ENCODE measurements at places on chromosomes 6 and 20.

DNA sequence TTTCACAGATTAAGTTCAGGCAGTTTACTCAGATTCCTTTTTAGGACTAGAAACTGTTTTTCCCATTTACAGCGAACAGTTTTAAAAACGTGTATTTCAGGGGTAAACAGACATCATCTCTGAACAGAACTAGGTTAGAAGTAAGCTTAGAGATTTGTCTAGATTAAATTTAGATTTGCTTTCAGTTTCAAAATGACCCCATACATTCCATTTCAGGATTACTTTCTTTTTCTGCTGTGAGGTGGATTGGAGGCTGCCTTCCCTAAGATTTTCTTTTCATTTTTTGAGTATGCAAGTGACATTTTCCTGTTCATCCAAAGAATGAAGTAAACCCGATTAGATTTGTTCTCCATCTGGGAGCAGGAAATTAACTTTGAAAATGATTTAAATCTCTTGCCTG lies 747.2 kb downstream of the KHDRBS2 start:
- no peak for DNase-seq

DNA sequence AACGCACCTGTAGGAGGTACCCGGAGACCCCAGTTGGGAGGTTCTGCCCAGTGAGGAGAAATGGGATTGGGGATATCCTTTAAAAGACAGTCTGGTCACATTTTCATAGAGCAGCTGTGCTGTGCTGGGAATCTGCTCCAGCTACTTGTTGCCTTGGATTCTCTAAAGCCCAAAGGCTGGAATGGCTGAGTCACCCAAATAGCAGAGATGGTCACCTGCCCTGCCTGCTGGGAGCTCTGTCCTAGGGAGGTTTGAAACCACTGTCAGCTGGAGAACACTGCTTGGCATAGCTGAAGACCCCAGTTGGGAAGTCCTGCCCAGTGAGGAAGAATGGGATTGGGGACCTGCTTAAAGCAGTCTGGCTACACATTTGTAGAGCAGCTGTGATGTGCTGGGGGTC lies 34.8 kb upstream of the TFB1M start:
- DNase-seq = no peak

DNA sequence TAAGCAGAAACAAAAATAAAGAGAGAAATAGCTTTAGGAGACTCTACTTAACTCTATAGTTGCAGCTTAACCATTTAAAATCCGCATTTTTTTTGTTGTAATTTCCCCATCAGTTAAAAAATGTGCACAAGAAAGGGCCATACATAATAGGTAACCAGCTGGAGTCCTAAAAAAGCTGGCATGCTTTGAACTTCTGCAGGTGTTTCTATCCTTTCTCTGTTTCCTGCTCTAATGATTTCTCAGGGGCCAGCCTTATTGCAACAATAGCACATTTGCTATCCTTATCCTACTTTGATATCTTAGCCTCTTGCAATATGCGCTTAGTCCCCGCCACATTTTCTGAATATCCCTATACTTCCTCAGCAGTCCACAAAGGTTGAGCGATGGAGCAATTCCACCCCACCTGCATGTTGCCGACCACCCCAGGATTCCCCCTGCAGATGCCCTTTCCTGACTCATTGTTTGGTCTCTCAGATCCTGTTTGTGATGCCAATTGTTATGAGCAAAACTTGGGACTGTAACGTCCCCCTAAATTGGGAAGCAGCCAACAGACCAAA lies 48.5 kb downstream of the TRIM27 start:
- DNase-seq = no peak

- peak; percentile 74 for DNase-seq
These were observed 57.9 kb downstream of the TRIM38 start for GRCh38 chr6:26020329-26021000.

DNA sequence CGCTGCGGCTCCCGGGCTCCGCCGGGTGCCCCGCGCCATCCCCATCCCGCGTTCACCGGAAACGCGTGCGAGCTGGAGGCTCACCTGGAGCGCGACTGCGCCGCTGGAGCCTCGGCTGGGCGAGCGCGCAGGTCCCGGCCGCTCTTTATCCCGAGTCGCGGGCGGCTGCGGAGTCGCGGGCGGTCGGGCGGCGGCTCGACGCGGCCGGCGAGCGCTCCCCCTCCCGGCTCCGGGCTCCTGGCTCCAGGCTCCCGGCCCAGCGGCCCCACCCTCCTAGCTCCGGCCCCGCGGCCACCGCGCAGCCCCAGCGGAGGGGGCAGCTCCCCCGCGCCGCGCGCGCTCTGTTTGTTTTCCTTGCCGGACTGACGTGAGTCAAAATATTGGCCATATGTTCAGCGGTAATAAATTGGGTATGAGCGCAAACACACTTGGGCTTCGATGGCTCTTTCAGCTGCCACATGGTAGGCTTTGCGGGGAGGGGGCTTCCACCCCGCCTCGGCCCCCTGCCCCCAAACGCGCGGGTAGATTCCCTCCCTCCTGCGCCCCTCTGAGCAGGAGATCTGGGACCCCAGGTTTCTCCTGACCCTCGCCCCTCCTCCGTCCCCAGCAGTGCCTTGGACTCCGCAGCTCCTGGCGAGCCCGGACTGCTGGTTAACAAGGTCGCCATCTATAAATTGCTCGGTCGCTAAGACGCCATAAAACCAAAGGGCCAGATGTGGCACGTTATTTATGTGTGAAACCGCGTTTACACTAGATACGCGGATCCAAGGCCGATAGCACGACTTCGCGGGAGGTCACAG lies 8.8 kb upstream of the NKX2-2 start:
- no peak for DNase-seq

- no peak for DNase-seq
These were observed 421.1 kb upstream of the AGPAT4 start for GRCh38 chr6:161694995-161695394.

DNA sequence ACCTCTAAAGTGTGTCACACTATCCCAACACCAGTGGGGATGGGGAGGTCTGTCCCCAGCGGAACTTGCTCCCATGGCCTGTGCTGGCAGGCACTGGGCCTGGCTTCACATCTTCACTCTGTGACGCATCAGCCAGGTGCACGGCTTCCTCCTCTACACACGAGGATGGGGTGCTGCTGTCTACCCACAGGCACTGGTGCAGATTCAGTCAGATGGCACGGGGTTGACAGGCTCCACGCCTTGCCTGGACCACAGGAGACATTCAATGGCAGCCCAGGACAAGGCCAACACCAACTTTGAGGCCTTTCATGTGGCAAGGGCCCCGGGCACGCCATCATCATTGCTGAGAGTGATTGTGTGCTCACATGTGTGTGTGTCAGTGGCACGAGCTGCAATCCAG lies 92.4 kb downstream of the TMEM242 start:
- no peak for DNase-seq

GRCh38 chr20:32252189-32252588 lies 25.3 kb upstream of the KIF3B start:
- peak; percentile 94 for DNase-seq

GRCh38 chr6:3825331-3825831 lies 23.8 kb upstream of the FAM50B start:
- DNase-seq = no peak

DNA sequence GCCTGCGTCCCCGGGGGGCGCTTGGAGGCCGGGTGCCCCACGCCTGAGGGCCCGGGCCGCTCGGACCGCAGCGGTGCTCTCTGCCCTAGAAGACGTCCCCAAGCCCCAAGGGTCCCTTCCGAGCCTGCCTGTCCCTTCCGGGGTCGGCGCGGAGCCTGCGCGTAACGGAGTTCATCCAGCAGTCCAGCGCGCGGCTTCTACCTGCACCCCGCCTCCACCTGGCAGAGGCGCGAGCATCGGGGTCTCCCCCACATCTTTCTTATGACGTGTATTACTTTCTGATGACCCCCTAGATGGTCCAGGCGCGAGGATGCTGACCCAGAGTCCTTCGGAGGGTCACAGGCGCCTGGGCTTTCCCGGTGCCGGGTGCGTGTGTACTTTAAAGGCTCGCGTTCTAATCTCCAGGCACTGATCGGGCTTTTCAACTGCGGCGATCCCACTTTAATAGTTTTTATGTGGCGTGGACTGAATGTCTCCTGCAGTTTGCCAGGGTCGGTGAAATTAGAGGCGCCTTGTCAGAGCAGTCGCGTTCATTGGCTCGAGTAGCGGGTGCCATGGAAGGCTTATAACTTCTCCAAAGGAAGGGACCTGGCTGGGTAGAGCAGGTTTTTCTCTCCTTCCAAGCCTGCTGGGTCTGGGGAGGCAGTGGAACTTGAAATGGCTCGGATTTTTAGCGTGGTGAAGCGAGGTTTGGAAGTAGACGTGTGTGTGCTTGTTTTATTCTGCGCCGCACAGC lies 912 bp downstream of the EYA4 start:
- DNase-seq = peak; percentile 3

GRCh38 chr6:85273870-85274269 lies 176.0 kb upstream of the NT5E start:
- DNase-seq = no peak

GRCh38 chr20:49706630-49707091 lies 7.0 kb downstream of the B4GALT5 start:
- no peak for DNase-seq

DNA sequence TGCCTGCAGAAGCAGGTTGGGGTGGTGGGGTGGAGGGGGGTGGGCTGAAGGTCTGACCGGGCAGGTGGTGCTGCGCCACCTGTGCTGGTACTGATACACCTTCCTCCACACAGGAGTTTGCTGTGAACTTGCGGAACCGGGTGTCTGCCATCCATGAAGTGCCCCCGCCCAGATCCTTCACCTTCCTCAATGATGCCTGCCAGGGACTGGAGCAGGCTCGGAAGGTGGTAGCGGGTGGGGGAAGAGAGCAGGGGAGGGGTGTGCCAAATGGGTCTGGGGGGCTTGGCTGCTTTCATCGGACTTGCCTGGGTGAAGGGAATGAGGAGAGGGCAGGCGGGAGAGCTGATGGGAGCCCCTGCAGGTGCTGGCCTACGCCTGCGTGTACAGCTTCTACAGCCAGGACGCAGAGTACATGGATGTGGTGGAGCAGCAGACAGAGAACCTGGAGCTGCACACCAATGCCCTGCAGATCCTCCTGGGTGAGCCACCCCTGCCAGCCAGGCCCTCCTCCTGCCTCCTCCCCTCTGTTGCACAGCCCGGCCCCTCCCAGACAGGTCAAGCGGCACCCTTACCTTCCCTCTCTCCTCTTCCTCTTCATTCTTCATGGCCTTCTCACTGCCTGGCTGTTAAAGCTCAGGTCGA lies 6.7 kb downstream of the DNPH1 start:
- DNase-seq = no peak

DNA sequence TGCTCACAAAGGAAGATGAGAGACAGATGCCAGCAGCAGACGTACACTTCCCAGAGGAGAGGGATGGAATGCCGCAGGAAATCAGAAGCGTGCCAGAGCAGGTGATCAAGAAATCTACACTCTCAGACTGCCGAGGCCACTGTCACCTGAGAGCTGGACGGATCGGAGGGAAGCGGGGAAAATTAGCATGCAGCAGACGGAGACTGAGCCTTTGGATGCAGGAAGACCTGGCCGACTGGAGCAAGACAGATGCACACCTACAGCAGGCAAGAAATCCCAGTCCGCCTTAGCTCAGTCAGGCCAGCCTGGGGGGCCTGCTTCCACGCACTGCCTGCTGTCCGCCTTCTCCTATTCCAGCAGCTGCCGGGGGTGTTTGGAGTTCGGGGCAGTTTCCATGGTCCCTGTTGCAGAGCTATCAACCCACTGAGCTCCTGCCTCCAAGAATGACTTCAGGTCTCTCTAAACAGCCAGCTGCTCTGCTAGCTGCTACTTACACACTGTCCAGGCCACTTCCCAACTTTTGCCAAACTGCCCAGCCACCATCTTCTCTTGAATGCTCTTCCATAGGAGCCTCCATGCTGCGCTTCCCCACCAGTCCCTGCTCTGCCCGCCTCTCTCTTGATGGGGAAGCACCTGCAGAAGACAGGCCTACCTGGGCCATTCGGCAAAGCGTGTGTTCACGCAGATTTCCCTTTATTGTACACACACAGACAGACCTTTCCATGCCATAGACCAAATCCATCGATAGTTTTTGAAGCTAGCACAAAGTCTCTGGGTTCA lies 368.5 kb downstream of the ZFAND3 start:
- DNase-seq = no peak

- no peak for DNase-seq
These were observed 37.2 kb downstream of the SLC22A2 start for GRCh38 chr6:160221423-160221822.

DNA sequence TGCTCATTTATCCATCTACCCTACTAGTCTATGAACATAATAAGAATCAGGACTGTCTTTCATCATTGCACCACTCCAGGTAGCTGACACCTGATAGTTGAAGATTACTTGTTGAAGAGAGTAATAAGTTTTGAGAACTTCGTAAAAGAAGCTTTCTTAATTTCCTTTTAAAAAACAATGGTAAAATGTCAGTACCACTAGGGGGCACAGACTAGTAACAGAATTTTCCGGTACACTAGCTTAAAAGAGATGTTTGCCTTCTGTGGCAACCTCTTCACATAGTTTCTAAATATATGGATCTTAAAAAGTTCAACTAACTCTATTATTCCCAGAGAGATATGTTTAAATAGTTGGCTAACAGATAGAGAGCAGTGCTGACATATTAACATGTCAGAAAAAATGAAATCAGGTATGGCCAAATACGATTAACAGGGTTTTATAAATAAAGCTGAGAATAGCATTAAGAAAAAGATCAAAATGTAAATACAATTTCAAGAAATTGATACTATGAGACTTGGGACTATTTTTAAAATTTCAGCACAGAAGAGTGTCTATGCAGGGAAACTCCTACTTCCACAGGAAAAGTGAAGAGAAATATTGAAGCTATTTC lies 5.4 kb upstream of the KCNQ5 start:
- DNase-seq = no peak

GRCh38 chr6:105900125-105900937 lies 185.8 kb upstream of the PRDM1 start:
- peak; percentile 57 for DNase-seq

GRCh38 chr6:43989581-43990146 lies 137.6 kb downstream of the MRPL14 start:
- no peak for DNase-seq

DNA sequence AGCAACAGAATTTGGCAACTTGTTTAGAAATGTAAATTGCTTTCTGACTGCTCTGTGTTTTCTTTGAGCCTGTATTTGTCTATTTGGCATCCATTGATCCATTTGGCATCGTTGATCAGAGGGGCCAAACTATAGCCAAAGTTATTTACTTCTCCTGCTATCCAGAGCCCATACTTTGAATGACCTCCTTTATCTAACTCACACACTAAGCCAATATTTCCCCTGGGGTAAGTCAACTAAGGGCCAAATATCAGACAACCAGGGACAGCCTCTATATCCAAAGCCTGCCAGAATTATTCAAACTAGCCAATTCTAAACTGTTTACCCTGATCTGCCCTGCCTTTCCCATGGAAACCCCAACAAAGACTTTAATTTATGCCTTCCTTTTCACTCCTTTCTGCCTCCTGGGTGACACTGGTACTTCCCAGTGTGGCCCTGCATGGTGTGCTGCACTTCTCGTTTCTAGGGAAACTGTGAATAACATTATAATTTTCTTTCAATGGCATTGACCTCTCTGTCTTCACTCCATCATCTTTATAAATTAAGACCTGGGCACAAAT lies 19.8 kb upstream of the ZNF184 start:
- DNase-seq = no peak

GRCh38 chr20:53872081-53872541 lies 198.3 kb downstream of the BCAS1 start:
- DNase-seq = no peak

GRCh38 chr6:132730560-132730959 lies 16.7 kb upstream of the VNN1 start:
- no peak for DNase-seq

GRCh38 chr20:62617711-62618483 lies 24.4 kb upstream of the SLCO4A1 start:
- peak; percentile 78 for DNase-seq

Data from stimulated activated CD4-positive, alpha-beta T cell treated with anti-CD3 and anti-CD28 coated beads, Interleukin-15, amount 100 ng/mL, for 24 hours (primary cell).